ENCODE measurements at places on chromosomes 11 and 22.

DNA sequence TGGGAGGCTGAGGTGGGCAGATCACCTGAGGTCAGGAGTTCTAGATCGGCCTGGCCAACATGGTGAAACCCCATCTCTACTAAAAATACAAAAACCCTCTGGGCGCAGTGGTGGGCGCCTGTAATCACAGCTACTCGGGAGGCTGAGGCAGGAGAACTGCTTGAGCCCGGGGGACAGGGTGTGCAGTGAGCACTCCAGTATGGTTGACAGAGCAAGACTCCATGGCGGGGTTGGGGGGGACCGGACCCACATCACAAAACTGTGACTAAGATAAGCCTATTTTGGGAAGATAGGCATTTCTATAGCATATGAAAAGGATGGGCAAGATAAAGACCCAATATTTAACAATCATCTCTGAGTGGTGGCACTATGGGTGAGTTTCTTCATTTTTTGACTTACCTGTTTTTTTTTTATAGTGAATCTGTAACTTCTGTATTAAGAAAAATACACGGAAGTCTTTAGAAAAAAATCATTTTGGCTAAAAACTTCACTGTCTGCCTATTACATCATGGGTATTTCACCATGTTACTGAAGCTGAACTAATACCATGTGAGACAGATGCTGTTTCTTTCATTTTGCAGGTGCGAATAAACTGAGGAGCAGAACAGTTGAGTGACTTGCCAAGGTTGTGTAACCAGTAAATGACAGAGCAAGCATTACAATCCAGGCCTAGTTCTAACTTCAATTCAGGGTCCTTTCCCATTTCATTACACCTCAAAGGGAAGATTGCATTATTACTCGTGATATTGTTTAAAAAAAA, 2.5 kb downstream of the CELF1 start:
- DNase-seq = no peak

DNA sequence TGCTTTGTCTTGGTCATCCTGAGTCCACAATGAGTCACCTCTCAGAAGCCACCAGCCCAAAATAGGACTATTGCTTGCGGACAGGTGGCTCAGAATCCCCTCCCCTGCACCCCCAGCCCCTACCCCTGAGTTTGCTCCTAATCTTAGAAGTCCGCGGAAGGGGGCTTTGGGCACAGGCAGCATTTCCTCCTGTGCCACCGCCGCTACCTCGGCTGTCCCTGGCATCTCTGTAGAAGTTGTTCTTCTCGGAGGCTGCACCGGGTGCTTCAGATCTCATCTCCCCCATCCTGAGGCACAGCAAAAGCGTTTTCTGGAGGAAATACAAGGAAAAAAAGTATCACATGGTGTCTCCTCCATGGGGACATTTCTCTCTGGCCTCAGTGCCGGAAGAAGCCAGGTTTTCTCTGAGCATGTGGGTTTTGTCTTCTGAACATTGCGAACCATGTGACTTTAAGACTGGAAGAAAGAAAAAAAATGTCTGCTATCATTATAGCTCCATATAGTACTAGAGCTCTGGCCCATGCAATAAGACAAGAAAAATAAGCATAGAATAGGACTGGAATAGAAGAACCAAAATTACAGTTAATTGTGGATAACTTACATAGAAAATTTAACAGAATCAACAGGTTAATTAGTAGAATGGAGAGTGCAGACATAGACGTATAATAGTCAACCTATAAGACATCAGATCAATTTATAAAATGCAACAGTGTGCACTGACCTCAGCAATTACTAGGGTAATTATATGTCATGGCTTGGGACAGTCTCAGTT, 63.2 kb downstream of the SHISAL1 start:
- DNase-seq = no peak

DNA sequence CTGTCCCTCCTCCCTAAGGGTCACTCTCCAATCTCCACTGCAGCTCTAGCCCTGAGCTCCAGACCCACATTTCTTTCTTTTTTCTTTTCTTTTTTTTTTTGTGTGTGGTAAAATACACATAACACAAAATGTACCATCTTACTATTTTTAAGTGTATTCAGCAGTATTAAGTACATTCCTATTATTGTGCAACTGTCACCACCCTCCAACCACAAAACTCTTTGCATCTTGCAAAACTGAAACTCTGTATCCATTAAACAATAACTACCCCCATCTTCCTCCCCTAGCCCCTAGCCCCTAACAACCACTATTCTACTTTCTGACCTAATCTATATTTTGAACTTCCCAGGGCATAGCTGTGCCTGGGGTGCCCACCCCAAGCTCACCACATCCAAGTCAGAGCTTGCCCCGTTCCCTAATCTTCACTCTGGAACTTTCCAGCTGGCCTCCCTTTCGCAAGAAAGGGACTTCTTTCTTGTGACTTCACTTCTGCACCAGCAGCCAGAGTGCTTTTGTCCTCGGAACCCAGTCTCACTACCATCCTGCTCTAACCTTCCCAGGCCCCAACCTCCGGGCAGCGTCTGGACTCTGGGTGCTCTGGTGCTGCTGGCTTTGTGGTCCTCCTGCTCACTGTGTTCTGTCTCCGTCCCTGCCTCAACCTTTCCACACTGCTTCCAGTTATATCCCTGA, 30.7 kb downstream of the PARVG start:
- DNase-seq = no peak

DNA sequence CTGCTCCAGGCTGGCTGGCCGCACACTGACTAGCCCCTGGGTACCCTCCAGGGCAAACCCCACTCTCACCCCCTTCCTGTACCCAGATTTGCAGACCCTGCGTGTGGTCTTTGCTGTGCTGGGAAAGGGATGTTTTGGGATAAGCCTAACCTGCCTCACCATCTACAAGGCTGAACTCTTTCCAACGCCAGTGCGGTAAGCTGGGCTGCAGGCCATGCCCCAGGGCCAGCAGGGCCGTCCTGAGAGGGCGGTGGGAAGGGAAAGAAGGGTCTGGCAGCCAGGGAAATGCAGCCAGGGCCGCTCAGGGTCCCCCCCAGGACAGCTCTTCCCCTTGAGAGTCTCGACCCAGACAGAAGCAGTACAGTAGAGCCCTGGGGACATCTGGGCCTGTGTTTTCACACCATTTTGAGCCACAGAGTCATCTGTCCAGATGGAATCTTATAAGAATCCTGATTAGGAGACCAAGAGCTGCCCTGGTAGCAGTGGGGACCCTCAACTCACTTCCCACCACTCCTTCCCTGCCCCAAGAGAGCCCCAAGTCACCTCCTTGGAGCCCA, 22.4 kb upstream of the SLC22A12 start:
- DNase-seq = no peak

DNA sequence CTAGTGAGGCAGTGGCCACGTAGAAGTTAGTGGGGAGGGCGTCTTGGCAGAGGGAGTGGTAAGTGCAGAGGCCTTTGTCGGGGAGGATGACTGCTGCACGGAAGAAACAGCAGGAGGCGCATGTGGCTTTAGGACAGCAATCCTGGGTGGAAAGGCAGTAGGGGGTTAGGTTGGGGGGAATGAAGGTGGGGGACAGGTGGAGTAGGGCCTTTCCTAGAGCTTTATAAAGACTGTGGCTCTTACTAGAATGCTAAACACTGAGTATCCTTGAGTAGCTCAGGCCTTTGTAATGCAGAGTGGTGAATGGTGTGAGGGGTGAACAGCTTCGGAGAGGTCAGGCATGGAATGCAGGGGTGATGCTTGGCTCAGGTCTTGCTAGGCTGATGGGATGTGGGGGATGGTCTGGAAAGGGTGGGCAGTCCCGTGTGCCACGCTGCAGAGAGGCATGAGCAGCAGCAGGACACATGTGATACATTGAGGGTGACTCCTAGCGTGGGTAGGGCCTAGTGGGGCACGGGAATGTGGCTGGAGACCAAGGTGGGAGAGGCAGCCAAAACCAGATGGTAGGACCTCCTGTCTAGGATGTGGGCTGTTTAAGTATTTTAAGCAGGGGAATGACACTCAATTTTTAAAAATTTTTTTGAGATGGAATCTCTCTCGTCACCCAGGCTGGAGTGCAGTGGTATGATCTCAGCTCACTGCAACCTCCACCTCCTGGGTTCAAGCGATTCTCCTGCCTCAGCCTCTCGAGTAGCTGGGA, 19.2 kb downstream of the AP2A2 start:
- DNase-seq = no peak

- DNase-seq = no peak
These were observed 131.0 kb downstream of the TBC1D22A start for GRCh38 chr22:46893281-46894020.

GRCh38 chr11:19577976-19578619, 134.5 kb upstream of the NAV2 start:
- DNase-seq = peak; percentile 66

- no peak for DNase-seq
These were observed 70.8 kb downstream of the KCNJ1 start for GRCh38 chr11:128796270-128796669.

- DNase-seq = no peak
These were observed 993.4 kb upstream of the FAT3 start for GRCh38 chr11:91231226-91231625.

Data from psoas muscle (tissue), 8 donors.